HuH-7 (cell line): ENCODE measurements at places on chromosomes 13 and 19.

DNA sequence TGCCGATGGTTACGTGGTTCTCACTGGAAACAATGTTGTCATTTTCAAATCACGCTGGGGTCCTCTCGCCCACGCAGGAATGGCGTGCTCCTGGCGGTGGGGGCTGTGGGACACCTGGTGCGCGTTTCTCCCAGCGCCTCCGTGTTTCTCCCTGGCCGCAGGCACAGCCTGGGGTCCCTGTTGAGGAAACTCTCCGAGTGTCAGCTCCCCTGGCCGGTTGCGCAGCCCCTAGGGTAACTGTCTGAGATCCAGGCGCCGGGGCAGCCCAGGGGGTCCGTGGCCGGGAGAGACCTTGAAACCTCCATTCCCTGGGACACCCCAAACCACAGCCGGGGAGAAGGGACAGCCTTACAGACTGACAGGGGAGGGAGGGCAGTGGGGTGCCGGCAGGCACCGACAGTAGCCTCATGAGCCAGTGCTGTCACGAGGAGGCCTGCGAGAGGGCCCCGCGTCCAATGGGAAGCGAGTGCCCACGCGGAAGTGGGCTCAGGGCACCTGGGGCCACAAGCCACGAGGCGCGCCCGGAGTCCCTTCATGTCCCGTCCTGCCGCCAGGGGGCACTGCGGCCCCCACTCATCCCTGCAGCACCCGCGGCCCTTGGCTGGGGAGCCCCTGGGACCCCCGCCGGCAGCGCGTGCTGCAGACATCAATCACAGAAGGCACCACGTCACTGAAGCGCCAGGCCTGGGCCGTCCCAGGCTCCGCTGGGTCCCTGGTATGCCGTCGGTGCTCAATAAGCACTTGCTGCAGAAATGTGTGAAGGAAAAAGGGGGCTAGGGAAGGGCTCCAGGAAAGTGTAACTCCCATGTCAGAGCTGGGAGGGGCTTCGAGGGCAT is 9.5 kb downstream of the ADAMTSL5 start:
- peak; percentile 49 for DNase-seq

- no peak for DNase-seq
Observed at GRCh38 chr13:84739021-84739420, 856.7 kb upstream of the SLITRK1 start.

DNA sequence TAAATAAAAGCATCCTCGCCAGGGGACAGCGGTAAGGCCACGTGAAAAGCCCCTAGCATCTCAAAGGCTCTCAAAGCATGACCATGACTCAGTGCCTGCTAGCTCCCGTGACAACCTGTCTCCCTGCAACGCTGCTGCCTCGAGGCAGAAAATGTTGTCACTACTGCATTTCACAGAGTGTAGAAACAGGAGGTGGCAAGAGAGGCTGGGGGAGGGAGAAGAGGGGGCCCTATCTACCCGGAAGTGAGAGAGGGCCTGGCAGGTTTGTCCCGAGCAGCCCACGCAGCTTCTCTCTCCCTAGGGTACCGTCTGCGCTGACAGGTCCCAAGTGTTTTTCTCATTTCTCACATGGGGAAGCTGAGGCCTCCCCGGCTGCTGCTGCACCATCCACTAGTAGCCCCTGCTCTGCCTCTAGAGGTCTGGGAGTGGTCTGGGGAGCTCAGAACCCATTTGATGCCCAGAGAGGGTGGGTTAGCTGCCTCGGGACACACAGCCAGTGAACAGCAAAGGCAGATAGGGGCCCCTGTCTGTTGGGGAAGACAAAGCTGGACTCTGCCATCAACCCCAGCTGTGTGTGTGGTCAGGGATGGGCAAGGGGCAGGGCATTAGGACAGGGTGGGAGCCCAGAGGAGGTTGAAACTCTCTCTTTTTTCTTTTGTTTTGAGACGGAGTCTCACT is 3.7 kb downstream of the TINCR start:
- no peak for DNase-seq

DNA sequence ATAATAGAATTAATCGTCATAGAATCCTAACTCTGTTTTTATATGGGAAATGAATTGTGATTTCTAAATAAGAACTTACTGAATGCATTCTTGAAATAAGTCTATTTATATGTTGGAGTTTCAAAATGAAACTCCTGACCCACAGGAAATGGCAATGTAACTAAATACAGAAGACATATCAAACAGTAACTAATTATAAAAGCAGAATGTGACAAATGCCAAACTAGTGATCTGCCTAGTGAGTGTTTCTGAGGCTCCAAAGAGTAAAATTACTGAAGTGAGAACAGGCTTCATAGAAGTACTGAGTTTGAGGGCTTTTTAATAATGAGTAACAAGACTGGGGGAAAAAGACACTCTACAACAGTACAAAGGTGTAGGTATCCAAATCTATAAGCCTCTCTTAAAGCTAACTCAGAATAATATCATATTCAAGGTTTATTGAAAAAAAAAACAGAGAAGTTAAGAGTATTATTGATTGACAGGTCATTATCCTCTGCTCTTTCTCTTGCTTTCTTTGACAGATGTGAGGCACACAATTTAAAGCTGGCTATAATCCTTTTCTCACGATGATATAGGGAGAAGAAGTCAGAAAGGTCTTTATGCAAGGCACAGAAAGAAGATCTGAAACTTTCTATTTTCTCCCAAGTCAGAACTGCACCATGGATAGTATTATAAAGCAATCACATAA is 17.4 kb upstream of the ATXN8OS start:
- DNase-seq, result no peak

DNA sequence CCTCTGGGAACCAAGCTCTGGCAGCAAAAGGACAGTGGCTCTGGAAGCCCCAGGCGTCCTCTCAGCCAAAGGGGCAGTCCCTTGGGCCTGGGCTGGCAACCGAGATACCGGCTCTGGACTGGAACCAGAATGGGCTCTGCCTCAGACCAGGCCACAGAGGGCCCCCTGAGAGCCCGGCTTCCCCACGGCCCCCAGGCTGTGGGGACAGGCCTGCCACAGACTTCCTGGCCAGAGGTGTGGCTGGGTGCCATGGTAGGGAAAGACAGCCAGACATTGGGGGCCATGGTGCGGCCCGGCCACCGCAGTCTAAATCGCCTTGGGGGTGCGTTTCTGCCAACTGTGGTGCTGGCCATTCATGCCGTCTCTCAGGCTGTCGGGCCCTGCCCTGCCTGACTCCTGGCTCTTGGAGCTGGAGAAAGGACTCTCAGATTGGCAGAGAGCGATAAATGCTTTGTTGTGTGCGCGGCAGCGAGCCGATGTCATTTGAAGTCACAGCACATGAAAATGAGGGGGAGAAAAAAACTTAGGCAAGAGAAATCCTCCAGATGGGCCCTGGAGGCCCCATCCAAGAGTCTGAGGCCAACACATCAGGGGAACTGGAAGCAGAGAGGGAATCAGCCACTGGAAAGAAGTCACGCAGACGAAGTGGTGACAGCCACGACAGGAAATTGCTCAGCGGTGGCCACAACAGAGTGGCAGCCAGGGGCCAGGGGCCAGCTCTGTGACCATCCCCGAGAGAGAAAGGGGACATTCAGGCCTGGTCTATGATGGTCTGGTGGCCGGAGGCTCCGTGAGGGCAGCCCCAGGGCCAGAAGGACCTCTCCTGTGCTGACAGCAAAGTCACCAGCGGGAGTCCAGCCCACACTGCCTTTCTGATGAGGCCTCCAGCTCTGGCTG is 26.5 kb downstream of the SH3GL1 start:
- DNase-seq, result no peak

- DNase-seq, result no peak
Observed at GRCh38 chr13:25380741-25381324, 9.1 kb downstream of the ATP8A2 start.

- DNase-seq, result no peak
Observed at GRCh38 chr19:32258167-32258566, 87.2 kb upstream of the ZNF507 start.
